ENCODE measurements at places on chromosomes 4 and X.

GRCh38 chr4:186190581-186191199 lies 677 bp upstream of the CYP4V2 start:
- peak; percentile 17 for DNase-seq

GRCh38 chr4:108141213-108141950 lies 27.4 kb downstream of the LEF1 start:
- no peak for DNase-seq

GRCh38 chrX:65723706-65724105 lies 56.3 kb downstream of the MSN start:
- no peak for DNase-seq

DNA sequence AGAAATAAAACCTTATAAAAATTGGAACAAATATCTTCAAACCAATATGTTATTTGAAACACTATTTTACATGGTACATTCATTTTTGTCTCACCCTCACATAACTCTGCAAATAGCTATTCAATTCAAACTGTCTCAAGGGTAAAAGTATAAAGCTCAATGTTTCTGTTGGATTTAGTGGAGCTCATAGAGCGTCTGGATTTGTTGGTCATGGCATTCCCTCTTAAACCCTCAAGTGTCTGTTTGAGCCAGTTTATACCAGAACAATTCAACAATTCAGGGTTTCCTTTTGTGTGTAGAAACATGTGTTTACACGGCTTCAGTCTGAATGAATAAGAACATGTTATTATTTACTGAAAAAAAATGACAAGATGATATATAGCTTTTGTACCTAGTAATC lies 161.6 kb downstream of the PCDH18 start:
- no peak for DNase-seq

DNA sequence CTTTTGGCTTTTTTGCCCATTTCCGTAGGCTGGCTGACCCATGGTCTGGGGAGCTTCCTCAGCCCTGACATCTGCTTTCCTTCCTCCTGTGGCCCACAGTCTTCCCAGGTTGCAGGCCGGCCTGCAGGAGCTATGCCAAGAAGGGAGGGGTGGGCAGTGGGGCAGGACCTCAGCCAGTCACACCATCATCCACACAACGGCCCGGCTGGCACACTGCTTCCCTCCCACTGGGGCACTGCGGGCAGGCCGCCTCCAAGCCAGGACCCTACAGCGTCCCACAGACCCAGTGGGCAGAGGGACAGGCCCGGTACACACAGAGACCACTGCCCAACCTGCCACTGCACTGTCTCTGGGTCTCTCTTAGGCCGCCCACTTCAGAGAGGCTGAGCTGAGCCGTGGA lies 38.0 kb downstream of the CTBP1 start:
- DNase-seq: no peak

GRCh38 chrX:71910643-71910985 lies at the start of gene NHSL2:
Gene NHSL2 (plus strand): TSS chrX:71910845.
- DNase-seq: no peak

DNA sequence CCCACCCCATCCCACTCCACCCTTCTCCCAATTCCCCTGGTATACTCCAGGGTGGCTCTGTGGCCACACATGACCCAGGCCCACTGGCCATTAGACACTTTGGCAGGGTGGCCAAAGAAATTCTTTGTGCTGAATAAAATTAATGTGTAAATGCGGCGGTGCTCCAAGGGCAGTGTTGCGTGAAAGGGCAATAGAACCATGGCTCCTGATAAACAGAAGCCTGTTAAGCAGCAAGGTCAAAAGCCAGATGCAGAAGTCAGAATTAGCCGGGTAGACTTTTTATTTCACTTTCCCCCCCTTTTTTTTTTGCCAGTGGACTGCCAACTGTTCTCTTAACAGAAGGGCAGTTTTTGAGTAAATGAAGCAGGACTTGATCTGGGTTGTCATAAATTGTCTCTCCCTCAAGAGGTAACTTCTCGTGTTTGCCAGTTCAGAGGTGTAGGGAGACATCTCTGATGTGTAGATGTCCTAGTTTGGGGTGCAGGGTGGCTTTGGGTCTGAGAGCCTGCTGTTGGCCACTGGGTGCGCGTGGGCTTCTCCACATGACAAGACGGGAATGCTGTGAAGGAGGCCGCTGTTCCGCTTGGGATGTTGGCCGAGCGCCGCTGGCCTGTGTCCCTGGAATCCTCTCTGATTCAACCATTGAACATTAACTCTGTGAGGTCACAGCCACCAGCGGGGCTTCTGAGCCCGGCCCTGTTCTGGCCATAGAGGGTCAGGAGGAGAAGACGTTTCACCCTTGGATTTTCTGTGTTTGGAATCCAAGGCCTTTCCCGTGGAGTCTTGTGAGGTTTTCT lies 139.5 kb downstream of the TBL1X start:
- DNase-seq: no peak

DNA sequence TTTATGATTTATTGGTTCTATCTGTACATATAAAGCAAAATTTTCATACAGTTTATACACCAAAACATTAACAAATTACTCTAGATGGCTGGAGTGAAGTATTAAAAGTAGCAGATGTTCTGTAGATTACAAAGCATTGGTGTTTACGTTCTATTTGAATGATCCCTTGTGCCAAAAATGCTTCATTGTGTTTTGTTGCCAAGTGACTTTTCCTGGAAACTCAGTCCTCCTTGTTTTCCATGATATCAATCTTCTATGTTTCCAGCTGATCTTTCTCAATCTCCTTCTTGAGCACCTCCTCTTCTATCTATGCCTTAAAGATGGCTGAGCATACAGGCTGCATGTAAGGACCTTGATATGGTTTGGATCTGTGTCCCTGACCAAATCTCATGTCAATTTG lies 263.6 kb upstream of the CTSO start:
- DNase-seq: no peak

GRCh38 chr4:81060587-81061343 lies 30.3 kb downstream of the BMP3 start:
- no peak for DNase-seq

GRCh38 chr4:178953447-178954120 lies 1511.3 kb upstream of the AGA start:
- no peak for DNase-seq

DNA sequence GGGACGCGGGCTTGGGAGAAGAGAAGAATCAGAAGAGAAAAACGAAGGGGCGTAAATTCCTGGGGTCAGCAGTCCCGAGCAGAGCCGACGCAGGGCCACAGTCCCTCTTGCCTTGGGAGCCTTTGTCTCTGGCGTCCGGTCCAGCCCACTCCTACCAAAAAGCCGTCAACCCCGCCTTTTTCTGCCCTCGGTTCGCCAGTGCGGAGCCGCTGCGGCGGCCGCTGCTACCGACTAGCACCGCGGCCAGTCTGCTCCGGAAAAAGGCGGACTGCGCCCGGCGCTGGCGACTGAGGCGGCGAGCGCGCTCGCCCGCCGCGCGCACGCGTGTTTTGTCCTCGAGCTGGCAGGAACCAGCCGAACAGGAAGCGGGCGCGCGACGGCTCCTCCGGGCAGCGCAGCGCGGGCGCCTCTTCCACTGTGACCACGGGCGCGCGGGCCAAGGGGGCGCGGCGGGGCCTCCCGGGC lies 502 bp downstream of the HNRNPDL start:
- no peak for DNase-seq

GRCh38 chr4:21628916-21629610 lies 319.5 kb downstream of the KCNIP4 start:
- DNase-seq: no peak

- DNase-seq: no peak
Measured at GRCh38 chr4:71472946-71473345, 134.1 kb downstream of the SLC4A4 start.

GRCh38 chr4:147285751-147286150 lies 195.1 kb upstream of the EDNRA start:
- DNase-seq: no peak

DNA sequence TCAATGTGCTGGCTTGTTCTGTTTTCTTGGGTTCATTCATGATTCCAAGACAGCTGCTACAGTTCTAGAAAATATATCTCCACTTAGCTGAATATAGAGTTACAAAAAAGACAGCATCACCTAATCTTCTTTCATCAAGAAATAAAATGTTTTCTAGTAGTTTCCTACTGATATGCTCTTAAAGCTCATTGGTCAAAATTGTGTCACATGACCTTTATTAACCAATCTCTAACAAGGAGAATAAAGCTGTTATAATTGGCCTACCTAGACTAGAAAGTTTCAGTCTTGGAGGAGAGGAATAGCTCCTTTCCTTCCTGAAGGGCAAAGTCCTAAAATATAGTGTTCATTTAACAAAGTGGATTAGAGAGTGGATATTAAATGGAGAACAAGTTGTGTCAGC lies 8.1 kb upstream of the PCDH18 start:
- no peak for DNase-seq

GRCh38 chrX:9525511-9526248 lies 60.8 kb downstream of the TBL1X start:
- no peak for DNase-seq

DNA sequence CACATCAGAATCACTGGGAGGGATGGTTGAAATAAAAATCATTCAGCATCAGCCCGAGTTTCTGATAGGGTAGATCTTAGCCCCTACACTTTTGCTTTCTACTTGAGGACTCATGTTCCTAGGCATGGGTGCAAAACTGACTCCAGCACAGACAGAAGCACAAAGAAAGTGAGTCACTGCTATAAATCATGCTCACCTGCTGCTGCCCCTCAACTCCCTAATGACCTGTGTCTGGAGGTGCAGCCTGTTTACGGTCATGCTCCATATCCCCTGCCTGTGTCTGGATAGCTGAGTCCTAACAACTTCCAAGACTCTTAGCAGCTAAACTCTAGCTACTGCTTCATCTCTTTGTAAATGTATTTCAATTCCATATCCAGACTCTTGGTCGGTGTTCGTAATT lies 57.8 kb downstream of the ADGRA3 start:
- DNase-seq: no peak

GRCh38 chr4:16265820-16266219 lies 39.5 kb upstream of the TAPT1 start:
- DNase-seq: no peak

- no peak for DNase-seq
Measured at GRCh38 chrX:75522565-75523431, at the start of gene ZDHHC15. Gene ZDHHC15 (minus strand): TSS chrX:75523037. CDS start chrX:75523024, 13 bp downstream.

GRCh38 chr4:83360018-83360417 lies 25.4 kb upstream of the HPSE start:
- no peak for DNase-seq

GRCh38 chr4:48739560-48740019 lies 40.5 kb downstream of the FRYL start:
- DNase-seq: no peak

GRCh38 chrX:84729809-84730208 lies 227.6 kb upstream of the HDX start:
- DNase-seq: no peak

- no peak for DNase-seq
Measured at GRCh38 chrX:154325541-154325940, 29.9 kb downstream of the TKTL1 start.

- DNase-seq: no peak
Measured at GRCh38 chrX:11678158-11678557, 12.4 kb upstream of the ARHGAP6 start.
